Mammary epithelial cell (primary cell): ENCODE measurements at places on chromosomes 1 and 21.
A peak's percentile ranks its signal among the peaks of the same experiment; 100 is the strongest.

DNA sequence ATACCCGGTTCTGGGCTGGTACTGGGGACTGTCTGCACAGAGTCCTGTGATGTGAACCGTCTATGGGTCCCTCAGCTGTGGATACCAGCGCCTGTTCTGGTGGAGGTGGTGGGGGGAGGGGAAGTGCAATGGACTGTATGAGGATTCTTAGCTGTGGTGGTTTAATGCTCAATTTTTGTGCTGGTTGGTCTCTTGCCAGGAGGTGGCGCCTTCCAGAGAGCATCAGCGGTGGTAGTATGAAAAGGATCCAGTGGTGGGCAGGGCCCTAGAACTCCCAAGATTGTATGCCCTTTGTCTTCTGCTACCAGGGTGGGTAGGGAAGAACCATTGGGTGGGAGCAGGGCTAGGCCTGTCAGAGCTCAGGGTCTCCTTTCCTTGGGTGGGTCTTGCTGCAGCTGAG, 89.4 kb upstream of the B3GALT2 start:
- no peak for DNase-seq

GRCh38 chr1:203999618-204000017, 73.3 kb upstream of the SOX13 start:
- DNase-seq: no peak

- DNase-seq: no peak
Observed at GRCh38 chr1:175073061-175073460, 5.4 kb downstream of the TNN start.

GRCh38 chr1:248686815-248687214, 15.8 kb downstream of the OR14I1 start:
- DNase-seq: no peak

DNA sequence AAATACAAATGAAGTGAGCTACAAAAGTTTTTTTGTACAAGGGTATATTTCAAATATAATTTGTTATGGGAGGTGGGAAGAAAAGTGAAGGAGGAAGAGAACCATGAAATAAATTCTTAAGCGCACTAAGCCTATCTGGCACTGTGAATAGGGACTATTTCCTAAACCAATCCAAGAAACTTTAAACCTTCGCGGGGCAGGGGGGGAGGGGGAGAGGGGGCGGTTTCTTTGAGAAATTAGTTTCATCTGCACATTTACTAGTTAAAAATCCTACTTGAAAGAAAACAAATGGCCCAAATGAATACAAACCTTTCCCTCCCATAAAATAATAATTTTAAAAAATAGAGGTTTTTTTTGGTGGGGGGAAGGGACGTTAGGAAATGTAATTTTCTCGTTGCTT, 364 bp downstream of the GOLPH3L start:
- no peak for DNase-seq

- DNase-seq: no peak
Observed at GRCh38 chr21:46000731-46001641, 19.4 kb downstream of the COL6A1 start.

DNA sequence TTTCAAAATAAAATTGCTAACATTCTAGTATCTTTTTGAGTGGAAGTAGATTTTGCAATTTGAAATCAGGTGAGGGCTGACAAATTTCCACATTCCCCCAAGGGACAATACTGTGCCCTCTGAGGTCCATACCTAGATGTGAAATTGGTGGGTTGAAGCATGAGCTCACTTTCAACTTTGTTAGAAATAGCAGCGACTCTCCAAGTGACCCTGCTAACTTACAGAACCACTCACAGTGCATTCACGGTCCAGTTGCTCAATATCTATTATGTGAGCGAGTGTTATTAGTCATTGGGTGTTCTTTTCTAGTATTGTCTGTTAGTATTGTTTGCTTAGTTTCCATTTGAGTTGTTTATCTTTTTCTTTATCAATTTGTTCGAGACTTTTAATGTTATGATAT, 53.6 kb upstream of the ASB17 start:
- DNase-seq: peak; percentile 66

DNA sequence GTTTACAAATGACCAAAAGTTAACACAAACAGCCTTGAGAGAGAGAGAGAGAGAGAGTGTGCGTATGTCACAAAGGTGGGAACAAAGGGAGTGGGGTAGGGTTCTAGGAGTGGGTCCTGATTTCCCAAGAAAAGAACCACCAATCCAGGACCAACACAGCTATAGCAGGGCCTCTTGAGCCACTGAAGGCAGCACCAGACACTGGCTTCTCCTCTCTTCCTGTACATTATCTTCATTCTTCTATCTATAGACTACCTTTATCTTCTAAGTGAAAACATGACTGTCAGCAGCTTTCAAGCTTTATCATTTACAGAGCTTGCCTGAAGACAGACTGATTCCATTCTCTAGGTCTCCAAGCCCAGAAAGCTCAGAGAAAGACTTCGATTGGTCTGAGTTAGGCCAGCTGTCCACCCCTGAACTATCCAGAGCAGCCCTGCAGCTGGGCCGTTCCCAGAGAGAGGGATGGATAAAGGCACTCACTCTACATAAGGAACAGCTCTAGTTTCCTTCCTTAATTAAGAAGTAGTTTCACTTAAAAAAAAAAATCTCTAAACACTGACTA, 11.2 kb downstream of the ALG14 start:
- DNase-seq: no peak

GRCh38 chr1:97160818-97161217, 439.2 kb downstream of the PTBP2 start:
- DNase-seq: no peak

- DNase-seq: peak; percentile 69
Observed at GRCh38 chr1:212950243-212951125, at the start of gene VASH2. TSS of gene VASH2 (plus strand) at chr1:212950541. CDS start at chr1:212951543, 1,002 bp downstream.

- DNase-seq: no peak
Observed at GRCh38 chr1:228903434-228904071, 168.3 kb downstream of the RHOU start.

- no peak for DNase-seq
Observed at GRCh38 chr21:46051379-46051770, 46.5 kb upstream of the COL6A2 start.

GRCh38 chr21:33278721-33279120, 12.6 kb downstream of the IL10RB start:
- no peak for DNase-seq

DNA sequence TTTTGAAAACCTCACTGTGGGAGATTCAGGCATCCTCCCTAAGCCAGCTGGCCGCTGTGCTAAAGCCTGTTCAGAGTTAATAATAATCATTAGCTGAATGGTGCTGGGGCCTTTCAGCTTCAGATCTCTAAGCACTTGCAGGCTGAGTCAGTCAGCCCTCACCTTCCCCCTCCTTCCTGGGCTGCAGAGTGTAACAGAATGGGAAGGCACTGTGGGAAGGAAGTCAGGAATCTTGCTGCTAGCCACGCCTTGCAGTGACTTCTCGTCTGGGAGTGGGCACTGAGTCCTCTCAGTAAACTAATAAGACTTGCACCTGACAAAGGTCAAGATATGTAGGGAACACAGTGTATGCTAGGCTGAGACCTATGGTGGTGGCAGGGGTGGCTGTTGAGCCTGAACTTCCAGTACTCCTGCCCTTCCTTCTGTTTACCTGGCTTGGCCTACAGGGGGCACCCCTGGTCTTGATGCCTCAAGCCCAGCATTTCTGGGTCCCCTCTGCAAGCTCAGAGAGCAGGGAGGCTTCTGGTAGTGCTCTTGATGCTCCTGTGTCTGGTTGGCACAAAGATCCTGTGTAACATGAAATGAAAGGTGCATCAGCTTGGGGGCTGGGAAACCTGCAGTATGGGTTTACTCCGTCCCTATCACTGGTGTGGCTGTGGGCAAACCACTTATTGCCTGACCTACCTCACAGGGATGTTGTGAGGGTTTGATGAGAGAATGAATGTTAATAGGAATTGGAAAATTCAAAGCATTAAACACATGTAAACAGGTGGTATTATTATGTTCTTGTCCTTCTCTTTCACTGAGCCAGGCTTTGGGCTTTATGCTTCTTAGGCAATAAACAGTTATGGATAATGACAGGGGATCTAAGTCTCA, 6.0 kb downstream of the CYB561D1 start:
- peak; percentile 34 for DNase-seq

GRCh38 chr21:37060296-37060695, 12.6 kb downstream of the PIGP start:
- DNase-seq: peak; percentile 90
